Fibroblast of pulmonary artery (primary cell): ENCODE measurements at places on chromosomes 7 and 10.

DNA sequence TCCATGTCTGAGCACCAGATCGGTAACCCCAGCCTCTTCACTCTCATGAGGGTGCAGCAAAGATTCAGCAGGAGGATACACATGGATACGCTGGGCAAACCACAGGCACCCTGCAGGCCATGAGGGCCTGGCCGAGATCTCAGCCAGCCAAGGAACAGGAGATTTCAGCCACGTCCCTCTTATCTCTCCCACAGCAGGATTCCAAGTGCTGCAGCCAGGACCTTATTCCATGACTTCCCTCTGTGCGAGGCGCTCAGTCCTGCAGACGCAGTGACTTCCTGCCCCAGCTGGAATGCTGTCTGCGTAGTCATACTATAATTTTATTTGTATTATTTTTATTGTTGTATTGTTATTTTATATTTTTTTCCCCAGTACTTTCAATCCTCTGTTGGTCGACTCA lies 66.8 kb downstream of the PTPRN2 start:
- DNase-seq, result no peak

- no peak for DNase-seq
These were observed 72.1 kb upstream of the EGFR start for GRCh38 chr7:54946764-54947163.

DNA sequence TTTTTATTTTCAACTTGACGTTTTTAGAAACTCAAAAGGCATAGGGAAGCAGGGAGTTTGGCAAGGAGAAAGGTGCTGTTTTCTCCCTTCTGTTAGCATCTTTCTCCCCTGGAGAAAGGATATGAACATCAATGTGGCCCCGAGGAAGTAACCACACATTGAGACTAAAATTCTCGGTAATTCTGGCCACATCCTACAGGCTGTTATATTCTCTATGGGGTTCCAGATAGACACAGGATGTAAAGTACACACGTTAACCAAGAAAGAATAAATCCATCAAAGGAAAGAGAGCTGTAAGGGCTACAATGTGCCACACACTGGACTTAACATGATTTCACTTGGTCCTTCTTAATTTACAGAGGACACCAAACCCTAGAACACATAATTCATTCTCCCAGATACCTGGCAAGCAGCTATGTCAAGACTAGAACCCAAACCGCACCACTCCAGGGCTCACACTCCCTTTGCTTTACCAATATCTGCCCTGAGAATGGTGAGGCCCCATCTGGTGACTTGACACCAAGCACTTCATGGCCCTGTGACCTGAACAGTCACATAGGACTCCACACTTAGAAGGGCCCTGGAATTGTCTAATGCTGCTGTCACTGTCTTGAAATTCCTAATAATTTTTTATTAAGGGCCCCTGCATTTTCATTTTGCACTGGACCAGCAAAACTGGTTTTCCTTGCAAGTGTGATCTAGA lies 73.9 kb downstream of the PRLHR start:
- DNase-seq, result no peak

DNA sequence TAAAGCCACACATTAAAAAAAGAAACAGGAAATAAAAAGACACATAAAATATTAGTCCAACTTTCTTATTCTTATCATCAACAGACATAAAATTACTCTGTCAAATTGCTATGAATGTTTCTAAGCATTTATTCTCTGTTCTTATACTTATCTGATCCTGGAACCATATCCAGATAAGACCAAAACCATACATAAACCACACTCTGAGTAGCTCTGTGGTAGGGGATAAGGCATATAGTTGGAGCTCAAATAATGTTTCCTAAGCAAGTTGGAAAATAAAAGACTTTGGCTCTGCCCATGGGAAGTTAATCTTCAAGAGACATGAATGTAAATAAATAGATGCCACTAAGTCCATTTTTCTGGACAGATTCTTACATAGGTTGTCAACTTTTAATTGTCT lies 103.1 kb upstream of the PLXDC2 start:
- no peak for DNase-seq

GRCh38 chr10:5987747-5988146 lies 10.4 kb upstream of the IL15RA start:
- no peak for DNase-seq

DNA sequence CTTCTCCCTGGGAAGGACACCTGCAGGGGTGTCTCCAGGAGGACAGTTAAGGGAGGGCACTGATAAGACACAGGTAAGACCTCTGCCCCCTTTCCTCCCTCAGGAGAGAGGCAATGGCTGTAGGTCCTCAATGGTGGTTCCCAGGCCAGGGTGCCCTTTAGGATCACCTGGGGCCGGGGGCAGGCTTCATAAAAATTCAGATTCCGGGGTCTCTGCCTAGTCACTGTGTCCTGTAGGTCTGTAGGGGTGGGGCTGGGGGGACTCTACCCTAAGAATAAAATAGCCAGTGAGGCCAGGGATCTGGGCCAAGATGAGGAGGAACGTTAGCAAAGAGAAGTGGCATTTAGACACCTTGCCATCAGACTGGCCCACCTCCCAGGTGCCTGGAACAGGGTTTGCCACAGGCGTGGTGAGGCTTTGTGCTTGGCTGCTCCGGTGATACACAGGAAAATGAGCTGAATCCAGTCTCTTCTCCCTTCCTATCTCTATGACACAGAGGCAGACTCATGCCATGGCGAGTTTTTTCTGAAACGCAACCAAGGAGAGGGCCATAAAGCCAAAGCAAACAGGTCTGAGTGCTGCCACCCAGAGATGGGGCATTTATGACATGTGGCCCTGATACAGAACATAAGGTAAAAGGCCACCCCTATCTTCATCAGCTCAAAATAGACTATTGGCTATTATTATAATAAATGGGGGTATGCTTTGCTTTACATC lies 52.6 kb downstream of the SH3PXD2A start:
- no peak for DNase-seq

GRCh38 chr10:11602919-11603523 lies 8.4 kb downstream of the USP6NL start:
- no peak for DNase-seq

GRCh38 chr7:151897161-151897731 lies 20.3 kb upstream of the PRKAG2 start:
- DNase-seq, result no peak

- no peak for DNase-seq
These were observed 44.7 kb downstream of the RBM17 start for GRCh38 chr10:6133331-6134098.

GRCh38 chr10:48357631-48358030 lies 51.2 kb downstream of the MAPK8 start:
- DNase-seq, result no peak

GRCh38 chr10:125472010-125472607 lies 210.9 kb downstream of the TEX36 start:
- no peak for DNase-seq

DNA sequence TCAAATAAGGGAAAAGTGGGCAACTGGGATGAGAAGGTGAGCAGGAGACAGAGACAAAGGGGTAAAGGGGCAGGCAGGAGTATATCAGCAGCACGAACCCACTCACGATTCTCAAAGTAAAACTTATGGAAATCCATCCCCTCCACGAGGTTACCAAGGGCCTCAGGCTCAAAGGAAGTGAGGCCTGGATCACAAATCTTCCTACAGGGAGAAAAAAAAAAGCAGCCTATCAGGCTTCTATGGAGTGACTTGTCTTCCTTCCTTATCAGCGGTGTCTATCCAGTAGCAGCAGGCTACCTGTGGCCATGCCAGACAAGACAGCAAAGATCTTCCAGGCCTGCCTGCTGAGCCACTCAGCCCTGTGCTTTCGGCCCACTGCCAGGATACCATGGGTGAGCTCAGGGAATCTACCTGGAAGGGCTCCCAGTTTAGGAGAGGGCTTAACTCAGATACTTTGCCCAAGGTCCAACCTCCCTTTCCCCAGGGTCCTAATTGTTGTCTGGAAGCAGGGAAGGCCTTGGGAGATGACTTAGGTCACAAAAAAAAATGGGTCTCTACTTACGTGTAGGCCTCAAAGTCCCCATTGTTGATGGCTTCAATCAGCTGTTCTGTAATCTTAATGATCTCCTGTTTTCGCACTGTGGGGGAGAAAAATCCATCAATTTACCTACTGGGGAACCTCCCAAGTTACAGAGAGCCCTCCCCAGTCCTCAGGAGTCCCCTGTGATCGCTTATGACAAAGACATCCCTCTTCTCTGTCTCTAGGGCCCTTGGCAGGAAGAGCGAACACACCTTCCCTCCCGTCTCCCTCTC lies 5.7 kb upstream of the NDST2 start:
- DNase-seq, result peak; percentile 29

DNA sequence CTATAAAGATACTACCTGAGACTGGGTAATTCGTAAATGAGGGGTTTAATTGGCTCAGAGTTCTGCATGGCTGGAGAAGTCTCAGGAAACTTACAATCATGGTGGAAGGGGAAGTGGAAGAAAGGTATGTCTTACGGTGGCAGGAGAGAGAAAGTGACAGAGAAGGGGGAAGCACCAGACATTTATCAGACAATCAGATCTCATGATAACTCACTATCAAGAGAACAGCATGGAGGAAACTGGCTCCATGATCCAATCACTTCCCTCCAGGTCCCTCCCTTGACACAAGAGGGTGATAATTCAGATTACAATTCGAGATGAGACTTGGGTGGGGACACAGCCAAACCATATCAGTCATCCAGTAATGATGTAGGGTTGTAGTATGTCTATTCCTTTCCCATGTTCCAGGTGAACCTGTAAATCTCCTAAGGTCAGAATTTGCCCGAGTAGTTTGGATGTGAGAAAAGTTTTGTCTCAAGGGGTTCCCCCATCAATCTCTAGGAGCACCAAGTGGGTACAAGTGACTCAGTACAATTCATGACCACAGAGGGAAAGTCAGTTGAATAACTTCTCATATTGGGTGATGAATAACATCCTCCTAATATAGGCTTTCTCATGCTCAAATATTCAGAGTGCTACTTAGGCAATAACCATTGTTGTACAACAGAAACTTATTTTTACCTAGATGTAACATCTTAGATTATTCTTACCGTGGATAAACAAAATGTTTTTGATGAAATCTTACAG lies 39.7 kb upstream of the MTPN start:
- DNase-seq, result no peak

- DNase-seq, result no peak
These were observed 203.0 kb upstream of the SLC26A5 start for GRCh38 chr7:103649052-103649451.

- DNase-seq, result no peak
These were observed 31.5 kb upstream of the SLC13A1 start for GRCh38 chr7:123231021-123232000.

GRCh38 chr7:66697449-66698438 lies 42.8 kb upstream of the RABGEF1 start:
- DNase-seq, result peak; percentile 59

GRCh38 chr7:98125759-98126158 lies 19.1 kb downstream of the LMTK2 start:
- no peak for DNase-seq

DNA sequence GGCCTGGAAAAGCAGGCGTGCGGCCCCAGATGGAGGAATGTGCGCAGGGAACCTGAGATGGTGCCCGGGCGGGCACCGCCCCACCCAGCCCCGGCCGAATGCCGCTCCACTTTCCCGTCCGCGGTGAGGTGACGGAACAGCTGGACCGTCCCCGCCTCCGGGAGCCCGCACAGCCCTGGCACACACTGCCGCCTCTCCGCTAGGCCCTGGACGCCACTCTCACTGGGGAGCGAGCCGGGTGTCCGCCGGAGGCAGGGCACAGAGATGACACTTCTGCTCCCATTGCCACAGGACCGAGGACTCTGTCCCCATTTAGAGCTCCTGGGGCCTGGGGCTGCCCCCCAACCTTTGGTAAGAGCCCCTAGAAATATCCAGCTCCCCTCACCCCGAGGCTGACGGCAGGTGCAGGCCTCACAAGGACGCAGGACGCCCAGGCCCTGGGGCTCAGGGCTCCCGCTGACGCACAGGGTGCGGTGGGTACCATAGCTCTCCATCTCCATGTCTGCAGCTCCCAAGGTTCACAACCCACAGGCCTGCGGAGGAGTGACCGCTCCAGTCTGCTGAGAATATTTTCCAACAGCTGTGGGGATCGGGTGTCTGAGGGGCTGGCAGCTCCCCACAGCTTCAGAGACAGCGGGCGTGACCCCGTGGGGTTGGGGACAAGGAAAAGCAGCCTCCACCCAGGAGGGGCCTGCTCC lies 52.2 kb upstream of the PDGFA start:
- DNase-seq, result no peak

DNA sequence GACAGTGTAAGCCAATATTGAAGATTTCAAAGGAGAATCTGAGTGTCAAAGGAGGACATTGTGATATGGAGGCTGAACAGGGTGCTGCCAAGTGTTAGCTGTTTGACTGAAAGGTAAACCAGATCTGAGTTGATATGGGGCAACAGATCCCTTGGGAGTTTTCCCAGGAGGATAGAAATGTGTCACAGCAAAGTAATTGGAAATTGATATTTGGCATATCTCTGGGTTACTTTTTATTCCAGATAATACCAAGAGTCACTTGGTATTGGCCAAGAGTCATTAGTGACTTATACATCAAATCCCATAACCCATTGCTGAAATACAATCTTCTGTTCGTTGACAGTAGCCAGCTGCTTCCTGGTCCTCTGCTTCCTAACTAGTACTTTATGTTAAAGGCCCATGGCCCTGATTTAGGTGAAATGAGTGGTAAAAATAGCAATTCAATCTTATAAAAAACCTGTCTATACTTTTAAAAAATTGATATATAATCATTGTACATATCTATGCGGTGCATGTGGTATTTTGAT lies 922.9 kb downstream of the LRMDA start:
- no peak for DNase-seq

- peak; percentile 41 for DNase-seq
These were observed 399 bp downstream of the FHIP2A start for GRCh38 chr10:114821915-114822443.

- peak; percentile 24 for DNase-seq
These were observed 12.7 kb upstream of the MIOS start for GRCh38 chr7:7554021-7554432.

- DNase-seq, result no peak
These were observed 233.0 kb downstream of the WDR11 start for GRCh38 chr10:121084016-121084674.

DNA sequence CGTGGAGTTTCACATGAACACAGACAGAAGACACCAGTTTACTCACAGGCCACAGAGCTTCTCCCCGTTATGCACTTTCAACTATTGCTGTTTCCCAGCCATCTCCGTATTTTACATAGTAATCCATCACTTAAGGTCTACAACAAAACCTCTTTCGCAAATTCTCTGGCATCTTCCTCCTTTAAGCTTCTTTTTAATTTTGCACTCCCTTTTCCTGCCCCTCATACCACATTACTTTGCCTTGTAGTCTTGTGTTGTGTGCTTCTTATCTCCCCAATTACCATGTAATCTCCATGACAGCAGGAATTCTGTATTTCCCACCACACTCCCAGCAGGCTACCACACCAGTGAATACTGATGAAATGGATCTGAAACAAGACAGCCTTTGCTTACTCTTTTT lies 87.3 kb downstream of the ODAD2 start:
- DNase-seq, result no peak

- no peak for DNase-seq
These were observed 78.0 kb downstream of the HIP1 start for GRCh38 chr7:75660566-75661215.
